MCF 10A (cell line): ENCODE measurements at places on chromosomes 2 and 18.
A peak's percentile ranks its signal among the peaks of the same experiment; 100 is the strongest.

- peak; percentile 33 for DNase-seq
Observed at GRCh38 chr2:127080226-127080937, 26.6 kb downstream of the BIN1 start.

GRCh38 chr2:222613715-222614331 is 42.1 kb downstream of the FARSB start:
- DNase-seq, result peak; percentile 59

DNA sequence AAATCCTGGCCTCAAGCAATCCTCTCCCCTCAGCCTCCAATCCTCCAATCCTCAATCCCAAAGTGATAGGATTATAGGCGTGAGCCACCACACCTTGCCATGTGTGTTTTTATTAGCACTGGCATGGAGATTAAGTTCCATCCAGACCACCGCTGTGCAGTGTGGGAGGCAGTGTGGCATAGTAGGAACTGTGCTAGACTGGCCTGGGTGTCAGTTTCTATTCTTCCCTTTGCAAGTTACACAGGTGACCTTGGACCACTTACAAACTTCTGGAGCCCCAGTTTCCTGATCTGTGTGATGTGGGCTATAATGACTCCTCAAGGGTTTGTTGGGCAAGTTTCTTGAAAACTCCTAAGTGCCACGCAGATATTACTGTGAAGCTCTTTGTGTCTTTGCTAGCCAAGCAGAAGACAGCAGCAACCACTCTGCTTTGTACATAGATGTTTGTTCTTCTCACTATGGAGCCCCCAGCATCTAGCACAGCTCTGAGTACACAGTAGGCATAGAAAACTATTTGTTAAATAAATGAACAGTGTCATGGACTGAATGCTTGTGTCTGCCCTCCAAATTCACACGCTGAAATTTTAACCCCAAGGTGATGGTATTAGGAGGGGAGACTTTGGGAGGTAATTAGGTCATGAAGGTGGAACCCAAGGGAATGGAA is 93.0 kb downstream of the LBH start:
- DNase-seq, result no peak

- no peak for DNase-seq
Observed at GRCh38 chr18:36848609-36849008, 19.7 kb downstream of the KIAA1328 start.

- no peak for DNase-seq
Observed at GRCh38 chr2:2746731-2747130, 415.7 kb upstream of the MYT1L start.

DNA sequence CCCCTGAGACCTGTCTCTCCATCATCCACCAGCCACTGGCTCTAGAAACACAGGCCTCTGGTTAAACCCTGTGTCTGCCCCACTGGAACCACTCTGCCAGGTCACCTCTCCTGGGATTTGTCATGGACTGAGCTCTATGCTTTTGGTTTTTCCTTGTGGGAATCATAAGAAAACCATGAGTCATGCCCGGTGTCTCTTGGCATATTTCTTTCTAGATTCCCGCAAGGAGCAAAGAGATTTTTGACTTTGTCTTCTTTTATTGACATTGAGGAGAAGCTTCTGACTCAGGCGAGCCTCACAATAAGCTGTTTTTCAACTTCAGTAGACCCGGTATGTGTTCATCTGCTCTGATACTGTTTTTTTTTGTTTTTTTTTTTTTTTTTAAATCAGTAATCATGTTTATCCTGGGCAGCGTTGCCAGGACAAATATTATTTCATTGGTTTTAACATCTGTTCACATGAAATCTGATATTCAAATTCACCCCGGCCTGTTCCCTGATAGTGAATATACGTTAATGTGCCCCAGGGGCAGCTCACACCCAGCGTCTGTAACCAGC is 207.1 kb downstream of the ACKR3 start:
- peak; percentile 89 for DNase-seq

- peak; percentile 33 for DNase-seq
Observed at GRCh38 chr18:75211953-75212750, 1.6 kb downstream of the TSHZ1 start.

GRCh38 chr2:157777427-157777826 is 98.7 kb downstream of the ACVR1 start:
- DNase-seq, result peak; percentile 58

GRCh38 chr2:71589763-71590162 is 136.4 kb downstream of the DYSF start:
- DNase-seq, result no peak

DNA sequence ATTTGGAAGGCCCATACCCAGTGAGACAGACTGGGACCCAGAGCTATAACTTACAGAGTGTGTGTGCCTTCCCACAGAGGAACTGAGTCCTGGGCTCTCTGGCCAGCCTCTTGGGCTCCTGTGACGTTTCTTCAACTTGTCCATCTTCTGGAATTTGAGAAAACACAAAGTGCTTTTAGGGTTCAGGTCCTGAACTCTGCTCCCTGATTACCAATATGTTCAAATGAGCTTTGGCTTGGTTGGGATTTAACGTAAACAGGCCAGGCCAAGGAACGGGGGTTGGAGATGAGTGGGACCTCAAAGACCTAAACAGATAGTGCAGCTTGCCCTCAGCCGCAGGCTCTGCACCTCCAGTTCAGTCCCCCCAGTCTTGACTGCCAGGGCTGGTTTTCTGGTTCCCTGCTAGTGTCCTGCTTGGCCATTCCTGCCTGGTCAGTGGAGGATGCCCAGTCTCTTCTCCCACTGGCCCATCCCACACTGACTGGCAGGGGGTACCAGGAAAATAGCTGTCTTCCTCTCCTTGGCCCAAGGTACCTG is 44.9 kb downstream of the TMEM17 start:
- DNase-seq, result no peak

DNA sequence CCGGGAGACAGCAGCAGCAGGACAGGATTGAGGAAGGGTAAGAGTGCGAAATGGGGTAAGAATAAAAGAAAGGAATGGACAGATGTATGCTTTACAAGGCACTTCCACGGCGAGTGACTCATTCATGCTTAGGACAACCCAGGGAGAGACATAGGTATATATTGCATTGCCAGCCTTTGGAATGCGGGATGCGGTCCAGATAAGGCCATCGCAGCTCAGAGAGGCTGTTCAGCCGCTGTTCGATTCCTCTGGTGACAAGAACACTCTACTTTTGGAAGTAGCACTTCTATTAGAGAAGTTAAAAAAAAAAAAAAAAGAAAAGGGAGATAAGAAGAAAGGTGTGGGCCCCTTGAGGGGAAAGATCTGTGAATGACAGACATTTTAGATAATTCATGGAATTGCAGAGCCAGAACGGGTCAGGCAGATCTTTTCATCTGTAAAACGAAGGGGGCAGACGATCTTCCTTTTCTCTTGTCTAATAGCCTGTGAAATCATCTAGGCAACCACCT is 819 bp upstream of the NCOA1 start:
- DNase-seq, result peak; percentile 83

DNA sequence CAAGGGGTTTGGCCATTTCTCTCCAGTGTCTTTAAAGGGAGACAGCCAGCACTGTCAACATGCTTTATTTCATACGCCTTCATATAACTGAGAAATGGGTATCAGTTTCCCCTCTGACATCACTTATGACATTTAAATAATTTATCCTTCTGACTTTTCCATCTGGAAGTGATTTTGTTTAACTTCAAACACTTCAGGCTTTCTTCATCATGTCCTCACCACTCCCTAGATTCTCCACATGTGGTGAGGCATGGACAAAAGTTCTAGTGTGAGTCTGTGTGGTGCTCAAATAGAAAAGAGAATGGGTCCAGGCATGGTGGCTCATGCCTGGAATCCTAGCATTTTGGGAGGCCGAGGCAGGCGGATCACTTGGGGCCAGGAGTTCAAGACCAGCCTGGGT is 158.6 kb downstream of the TXNL1 start:
- DNase-seq, result no peak

GRCh38 chr18:11112286-11112685 is 37.1 kb downstream of the PIEZO2 start:
- no peak for DNase-seq

GRCh38 chr2:108813732-108814131 is 27.2 kb downstream of the CCDC138 start:
- no peak for DNase-seq

DNA sequence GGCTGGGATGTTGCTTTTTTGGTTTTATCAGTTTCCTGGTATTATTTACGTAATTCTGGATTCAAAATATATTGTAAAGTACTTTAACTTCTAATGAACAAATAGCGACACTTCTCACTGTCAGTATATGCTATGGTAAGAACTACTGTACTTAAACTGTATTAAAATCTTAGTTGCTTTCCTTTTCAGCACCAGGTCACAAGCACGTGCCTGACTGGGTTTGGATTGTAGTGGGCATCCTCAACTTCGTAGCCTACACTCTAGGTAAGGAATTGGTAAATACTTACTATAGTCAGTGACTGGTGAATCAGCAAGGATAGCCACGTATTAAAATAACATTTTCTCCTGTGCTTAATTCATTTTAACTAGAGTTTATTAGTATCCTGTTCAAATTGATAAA is 20.4 kb upstream of the ADGRF3 start:
- DNase-seq, result no peak
